Activated naive CD4-positive, alpha-beta T cell (primary cell): ENCODE measurements at places on chromosomes 3 and 15.

DNA sequence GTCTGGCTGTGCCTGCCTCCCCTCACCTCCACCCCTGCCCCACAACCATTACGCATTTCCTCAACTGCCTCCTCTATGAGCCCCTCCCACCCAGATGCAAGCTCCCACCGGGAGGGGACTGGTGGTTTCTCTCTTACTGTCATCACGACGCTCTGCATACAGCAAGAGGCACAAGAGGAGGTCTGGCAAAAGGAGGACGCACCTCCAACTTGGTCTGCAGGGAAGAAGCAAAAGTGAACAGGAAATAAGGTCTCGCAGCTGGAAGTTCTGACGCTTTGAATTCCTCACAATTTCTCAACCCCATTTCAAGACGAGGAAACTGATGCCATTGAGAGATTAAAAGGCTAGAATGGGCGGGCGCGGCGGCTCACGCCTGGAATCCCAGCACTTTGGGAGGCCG, 42.3 kb upstream of the MUC4 start:
- DNase-seq, result no peak

DNA sequence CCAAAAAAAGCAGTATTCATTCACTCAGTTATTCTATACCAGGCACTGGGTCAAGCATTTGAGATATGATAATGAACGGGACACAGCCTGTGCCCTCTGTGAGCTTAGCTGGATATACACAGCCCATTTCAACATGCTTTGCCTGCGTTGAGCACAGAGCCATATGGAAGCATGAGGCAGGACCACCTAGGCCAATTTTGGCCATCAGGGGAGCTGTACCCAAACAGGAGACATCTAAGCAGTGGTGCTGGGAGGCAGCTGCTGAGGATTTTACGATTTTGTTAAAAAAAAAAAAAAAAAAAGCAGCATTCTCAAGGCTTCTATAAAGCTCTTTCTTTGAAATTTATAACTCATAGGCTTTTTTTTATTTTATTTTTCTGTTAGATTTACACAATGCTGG, 87.2 kb upstream of the SLC2A2 start:
- no peak for DNase-seq

DNA sequence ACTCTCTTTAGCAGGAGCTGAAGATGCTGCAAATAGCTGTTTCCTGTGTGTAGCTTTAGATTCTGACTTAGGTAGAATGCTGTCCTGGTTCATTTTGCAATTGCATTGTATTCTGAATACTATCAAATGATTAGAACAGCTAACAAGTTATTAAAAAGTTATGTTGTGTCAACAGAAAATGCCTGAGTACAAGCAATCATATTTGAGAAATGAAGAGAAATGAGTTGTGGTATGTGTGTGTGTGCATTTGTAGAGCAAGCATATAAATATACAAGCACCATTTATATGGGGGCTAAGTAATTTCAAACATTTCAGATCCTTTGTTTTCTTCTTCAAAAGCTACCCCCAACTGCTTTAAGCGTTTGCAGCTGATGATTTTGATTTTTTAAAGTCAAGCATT, 7.8 kb downstream of the ZIC1 start:
- DNase-seq, result no peak

- no peak for DNase-seq
These were observed 51.3 kb downstream of the CYP11A1 start for GRCh38 chr15:74316141-74316540.

- DNase-seq, result no peak
These were observed 56.8 kb upstream of the INSYN1 start for GRCh38 chr15:73809728-73810501.

- DNase-seq, result no peak
These were observed 393.7 kb upstream of the C2CD4B start for GRCh38 chr15:62558640-62559380.

DNA sequence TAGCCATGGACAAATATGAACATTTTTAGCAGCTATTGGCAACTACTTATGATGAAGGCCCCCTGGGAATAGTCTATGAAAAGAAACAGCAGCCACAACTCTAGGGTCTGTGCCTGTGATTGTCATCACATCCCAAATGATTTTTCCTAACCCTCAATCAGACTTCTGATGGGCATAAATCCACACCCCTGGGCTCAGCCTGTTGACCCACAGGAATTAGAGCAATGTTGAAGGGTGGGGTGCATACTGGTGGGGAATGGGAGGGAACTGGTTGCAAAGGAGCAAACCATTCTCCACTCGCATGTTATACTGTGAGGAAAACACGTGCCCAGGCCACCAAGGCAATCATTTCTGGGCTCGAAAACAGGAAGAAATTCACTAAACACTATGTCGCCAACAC, 106.5 kb upstream of the CTNNB1 start:
- no peak for DNase-seq

DNA sequence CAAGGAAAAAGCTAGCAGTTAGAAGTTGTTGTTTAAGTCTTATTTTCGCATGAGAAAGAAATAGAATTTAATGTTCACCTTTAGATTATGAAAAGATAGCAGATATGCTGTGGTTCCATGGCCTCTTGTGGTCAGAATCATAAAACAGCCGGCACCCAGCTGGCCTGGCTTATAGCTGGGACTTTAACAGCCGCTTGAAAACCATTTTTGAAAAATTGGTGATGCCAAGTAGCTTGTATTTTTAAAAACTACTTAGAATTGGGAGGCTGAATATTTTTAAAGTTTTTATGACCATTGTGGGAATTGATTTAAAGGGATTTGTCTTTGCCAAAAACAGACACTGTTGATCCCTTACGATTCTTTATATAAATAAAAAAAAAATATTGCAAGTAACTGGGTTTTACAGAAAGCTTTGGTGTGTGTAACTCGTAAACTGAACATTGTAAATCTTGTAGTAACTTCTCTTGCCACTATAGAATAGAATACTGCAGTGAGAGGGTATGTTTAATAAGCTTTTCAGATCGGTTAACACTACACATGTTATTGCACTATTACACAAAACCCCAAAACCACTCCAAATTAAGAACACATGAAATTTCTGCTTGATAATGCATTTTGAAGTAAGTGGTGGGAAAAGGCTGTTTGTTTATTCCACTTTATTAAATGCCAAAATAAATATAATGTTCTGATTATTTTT, 6.6 kb downstream of the ARRDC4 start:
- no peak for DNase-seq

- DNase-seq, result no peak
These were observed 527.1 kb upstream of the GOLIM4 start for GRCh38 chr3:168622795-168623194.

- no peak for DNase-seq
These were observed 90.9 kb downstream of the LSAMP start for GRCh38 chr3:116354382-116354781.

DNA sequence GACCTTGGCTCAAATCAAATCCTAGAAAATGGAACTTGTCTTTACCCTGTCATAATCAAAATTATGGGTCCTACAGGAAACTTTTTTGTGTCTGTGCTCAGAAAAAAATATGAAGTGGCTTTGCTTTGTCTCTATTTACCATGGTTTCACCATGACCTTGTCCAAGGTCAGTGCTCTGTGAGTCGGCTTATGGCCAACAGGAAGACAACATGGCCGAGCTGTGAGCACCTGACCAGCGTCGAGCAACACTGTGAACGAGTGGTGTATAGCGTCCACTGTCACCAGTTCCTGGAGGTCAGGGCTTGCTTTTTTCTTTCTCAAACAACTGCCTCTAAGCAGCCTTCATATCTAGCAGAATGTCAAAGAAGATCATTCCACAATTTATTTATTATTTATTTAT, 67.9 kb downstream of the MYO1E start:
- no peak for DNase-seq

DNA sequence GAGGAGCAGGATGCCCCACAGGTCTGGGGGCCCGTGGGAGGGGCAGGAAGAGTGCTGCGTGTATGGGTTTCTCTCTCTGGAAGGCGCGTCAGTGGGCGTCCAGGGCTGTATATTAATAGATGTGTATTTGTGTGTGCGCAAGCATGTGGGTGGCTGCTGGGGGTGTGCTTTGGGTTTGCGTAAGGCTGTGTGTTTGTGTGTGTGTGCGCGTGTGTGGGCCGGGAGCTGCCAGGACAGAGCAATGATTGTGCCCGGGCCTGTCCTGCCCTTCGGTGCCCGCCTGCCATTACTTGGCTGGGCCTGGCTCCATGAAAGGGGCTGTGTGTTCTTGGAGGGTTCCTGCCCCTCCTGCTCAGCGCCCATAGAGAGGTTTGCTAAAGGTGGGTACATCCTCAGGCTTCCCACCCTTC, 16.3 kb downstream of the CSPG4 start:
- no peak for DNase-seq

- DNase-seq, result no peak
These were observed 31.1 kb upstream of the RNU6-1 start for GRCh38 chr15:67870868-67871408.

DNA sequence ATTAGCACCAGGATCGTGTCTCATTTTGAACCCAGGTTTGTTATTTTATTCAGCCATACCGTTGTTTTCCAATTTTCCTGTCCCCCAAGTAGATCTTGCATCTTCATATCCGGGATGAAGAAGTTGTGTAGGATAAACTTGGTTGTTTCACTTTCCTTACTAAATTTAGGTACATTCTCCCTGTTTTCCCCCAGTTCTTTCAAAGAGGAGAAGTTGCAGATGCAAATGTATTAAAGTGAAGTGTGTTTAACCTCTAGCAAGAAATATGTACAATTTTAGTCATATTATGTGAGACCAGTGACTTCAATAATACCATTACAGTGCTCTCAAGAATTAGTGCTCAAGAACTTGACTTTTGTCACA, 1.3 kb downstream of the ATXN7 start:
- DNase-seq, result no peak

DNA sequence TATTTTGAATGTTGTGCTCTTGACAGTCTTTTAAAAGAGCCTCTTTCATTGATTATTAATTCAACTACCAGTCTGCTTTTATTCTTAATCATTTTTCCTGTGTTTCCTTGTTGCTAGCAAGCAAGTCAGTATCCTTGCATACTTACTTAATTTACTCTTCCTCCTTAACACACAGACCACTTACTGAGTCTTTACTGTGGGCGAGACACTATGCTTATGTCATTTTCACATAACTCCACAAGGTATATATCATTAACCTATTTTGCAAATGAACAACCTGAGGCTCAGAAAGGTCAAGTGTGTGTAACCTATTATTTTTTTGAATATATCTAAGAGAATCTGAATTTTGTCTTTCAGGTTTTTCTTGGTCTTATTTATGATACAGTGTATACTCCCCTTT, 130.9 kb downstream of the WDR76 start:
- no peak for DNase-seq
